ENCODE measurements at places on chromosomes 1 and 21. TPM values are rescaled to one million over a fixed set of nuclear protein-coding genes. Genes with fewer than 3 reads are reported as not detected.

The ZNF648 gene
- polyA plus RNA-seq: not detected

The ARMH1 gene
- 2.1 TPM for polyA plus RNA-seq

The CFHR2 gene
- polyA plus RNA-seq: not detected

The CHIA gene
- not detected for polyA plus RNA-seq

The PEAR1 gene
- 0.22 TPM for polyA plus RNA-seq

GRCh38 chr1:232669981-232670747 lies 40.2 kb upstream of the SIPA1L2 start:
- DNase-seq: no peak

- DNase-seq: no peak
Observed at GRCh38 chr1:103275725-103276124, 167.4 kb upstream of the COL11A1 start.

- no peak for DNase-seq
Observed at GRCh38 chr1:47226121-47226838, 5.7 kb downstream of the TAL1 start.

All from small intestine (tissue), 16 donors.